ENCODE measurements at places on chromosomes 16 and 17. TPM values are rescaled to one million over a fixed set of nuclear protein-coding genes. Genes with fewer than 3 reads are reported as not detected.

GRCh38 chr16:5490499-5490898 lies 392.9 kb upstream of the EEF2KMT start:
- DNase-seq = no peak

Gene TERB1
- 0.28 TPM for total RNA-seq

Gene KIF19
- 2.3 TPM for total RNA-seq

Gene SHISA6
- 0.88 TPM for total RNA-seq

Gene ETV4
- 1.3 TPM for total RNA-seq

Gene KRTAP9-2
- not detected for total RNA-seq

Gene ADAD2
- total RNA-seq = not detected

Gene CD300C
- 4.7 TPM for total RNA-seq

GRCh38 chr16:68445458-68445857 lies 2.9 kb downstream of the SMPD3 start:
- DNase-seq = no peak

- DNase-seq = no peak
Observed at GRCh38 chr16:22624800-22625533, 114.3 kb downstream of the NPIPB5 start.

DNA sequence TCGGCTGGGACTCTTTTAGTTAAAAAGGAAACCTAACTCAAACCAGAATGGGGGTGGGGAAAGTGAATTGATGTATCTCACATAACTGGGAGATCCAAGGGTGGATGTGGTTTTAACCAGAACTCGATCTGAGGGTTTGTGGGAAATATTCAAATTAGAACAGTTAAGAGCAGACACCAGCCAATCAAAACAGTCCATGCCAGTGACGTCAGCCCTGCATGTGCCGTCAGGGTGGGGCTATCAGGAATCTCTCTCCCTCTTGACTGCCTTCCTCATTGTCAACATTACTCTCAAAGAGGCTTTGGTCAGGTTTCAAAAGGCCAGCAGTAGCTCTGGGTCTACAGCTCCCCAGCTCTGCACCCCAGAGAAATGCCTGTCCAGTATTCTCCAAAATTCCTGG lies 94.2 kb upstream of the HSBP1 start:
- DNase-seq = no peak

Gene GPR139
- not detected for total RNA-seq

Gene GPR142
- 0.14 TPM for total RNA-seq

- DNase-seq = no peak
Observed at GRCh38 chr16:87119168-87119567, 198.0 kb downstream of the C16orf95 start.

GRCh38 chr16:76278980-76279379 lies 1.8 kb downstream of the CNTNAP4 start:
- DNase-seq = no peak

DNA sequence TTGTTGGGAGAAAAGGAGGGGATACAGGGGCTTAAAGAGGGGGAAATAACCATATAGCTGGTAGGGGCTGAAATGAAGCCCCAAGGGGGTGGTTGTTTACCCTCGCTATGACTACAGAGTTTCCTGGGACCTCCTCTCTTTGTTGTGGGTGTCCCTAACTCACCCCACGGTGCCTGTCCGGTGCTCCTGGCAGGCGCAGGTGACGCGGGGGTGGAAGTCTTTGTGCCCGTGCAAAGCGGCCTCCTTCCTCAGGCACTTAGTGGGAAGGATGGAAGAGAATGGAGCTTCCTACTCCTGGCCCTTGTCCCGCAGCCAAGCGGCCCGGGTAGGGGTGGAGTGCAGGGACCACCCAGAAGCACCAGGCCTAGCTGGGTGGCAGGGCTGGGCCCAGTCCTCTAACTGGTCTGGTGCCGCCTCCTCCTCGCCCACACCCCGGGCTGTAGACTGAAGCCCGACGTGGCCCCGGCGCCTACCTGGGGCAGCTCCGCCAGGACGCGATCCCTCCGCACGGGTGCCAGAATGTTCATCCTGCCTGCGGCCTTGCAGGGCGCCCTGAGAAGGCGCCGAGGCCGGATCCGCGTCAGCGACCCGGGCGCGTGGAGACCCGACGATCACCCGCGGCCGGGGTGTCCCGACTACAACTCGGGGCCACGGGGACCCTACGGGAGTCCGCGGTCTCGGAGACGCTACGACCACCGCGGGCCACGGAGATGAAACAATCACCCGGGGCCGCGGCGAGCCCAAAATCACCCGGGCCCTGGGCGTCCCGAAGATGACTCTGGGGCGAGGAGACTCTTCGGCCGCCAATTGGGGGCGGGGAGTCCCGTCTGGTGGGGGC lies 709 bp downstream of the RAB34 start:
- no peak for DNase-seq

DNA sequence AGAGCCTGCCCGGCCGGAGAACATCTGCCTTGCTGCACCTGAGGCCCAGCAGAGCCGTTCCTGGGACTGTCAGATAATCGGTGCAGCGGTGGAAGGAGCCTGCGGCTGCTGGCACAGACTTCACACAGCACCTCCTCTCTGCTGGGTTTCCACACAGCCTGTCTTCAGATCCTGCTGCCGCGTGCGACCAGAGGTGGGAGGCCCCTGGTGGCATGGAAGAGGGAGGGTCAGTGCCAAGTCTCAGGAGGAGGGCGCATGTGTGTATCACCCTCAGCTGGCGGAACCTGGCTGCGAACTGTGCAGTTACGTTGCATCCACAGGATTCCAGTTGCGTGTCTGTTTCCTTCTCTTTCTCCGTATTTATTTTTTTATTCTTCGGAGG lies 3.3 kb downstream of the CDK5R1 start:
- no peak for DNase-seq

- DNase-seq = no peak
Observed at GRCh38 chr17:72705905-72706395, 386.5 kb downstream of the SLC39A11 start.

DNA sequence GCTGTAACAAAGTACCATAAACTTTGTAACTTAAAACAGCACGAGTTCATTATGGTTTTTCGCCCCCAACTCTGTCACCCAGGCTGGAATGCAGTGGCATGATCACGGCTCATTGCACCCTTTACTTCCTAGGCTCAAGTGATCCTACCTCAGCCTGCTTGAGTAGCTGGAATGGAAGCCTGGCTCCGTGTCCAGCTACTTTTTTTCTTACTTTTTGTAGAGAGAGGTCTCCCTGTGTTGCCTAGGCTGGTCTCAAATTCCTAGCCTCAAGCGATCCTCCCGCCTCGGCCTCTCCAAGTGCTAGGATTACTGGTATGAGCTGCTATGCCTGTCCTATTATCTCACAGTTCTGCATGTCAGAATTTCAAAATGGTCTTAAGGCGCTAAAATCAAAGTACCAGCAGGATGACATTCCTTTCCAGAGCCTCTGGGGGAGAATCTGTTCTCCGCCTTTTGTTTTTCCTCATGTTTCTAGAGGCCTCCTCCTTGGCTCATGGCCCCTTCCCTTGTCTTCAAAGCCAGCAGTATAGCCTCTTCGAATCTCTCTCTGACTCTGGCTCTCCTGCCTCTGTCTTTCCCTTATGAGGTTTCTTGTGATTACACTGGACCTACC lies 10.1 kb upstream of the PRM1 start:
- no peak for DNase-seq

DNA sequence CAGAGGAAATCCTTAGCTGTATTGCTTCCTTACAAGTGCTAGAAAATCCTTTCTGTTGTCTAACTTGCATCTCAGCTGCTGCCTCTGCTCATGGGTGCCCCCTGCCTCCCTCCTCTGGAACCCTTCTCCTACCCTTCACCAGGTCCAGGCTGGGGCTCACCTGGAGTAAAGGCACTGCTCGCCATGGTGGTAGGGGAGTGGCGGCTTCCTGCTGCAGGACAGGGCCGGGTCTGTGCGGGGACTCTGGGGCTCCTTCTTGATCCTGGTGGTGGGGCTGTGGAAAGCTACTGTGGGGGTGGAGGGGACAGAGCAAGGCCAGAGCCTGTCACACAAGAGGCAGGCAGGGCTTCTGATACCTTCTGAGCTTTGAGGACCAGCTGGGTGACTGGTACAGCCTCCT lies 12.4 kb downstream of the ETV4 start:
- peak; percentile 26 for DNase-seq

DNA sequence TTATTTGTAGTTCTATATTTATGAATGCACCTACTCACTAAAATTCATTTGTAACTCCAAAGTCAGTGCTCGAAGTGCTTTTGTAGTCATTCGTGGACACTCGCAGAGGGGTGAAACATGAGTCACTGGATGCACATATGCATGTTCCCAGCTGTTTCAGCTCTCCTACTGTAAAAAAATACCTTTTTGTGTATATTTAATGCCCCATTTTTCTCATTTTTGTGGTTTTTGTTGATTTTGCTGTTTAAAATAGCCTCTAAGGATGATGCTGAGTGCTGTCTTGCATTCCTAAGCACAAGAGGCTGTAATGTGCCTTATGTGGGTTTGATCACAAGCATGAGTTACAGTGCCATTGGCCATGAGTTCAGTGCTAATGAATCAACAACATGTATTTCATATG lies 30.6 kb downstream of the CENPV start:
- no peak for DNase-seq

- DNase-seq = no peak
Observed at GRCh38 chr16:58054289-58054688, 28.7 kb downstream of the MMP15 start.

Gene CIBAR2
- not detected for total RNA-seq

GRCh38 chr16:88599825-88600538 lies 29.8 kb downstream of the ZC3H18 start:
- DNase-seq = no peak

GRCh38 chr17:47704116-47704515 lies 10.2 kb downstream of the TBKBP1 start:
- peak; percentile 80 for DNase-seq

Gene KCNJ18
- total RNA-seq = not detected

GRCh38 chr17:29155966-29156338 lies 24.2 kb downstream of the MYO18A start:
- DNase-seq = no peak

DNA sequence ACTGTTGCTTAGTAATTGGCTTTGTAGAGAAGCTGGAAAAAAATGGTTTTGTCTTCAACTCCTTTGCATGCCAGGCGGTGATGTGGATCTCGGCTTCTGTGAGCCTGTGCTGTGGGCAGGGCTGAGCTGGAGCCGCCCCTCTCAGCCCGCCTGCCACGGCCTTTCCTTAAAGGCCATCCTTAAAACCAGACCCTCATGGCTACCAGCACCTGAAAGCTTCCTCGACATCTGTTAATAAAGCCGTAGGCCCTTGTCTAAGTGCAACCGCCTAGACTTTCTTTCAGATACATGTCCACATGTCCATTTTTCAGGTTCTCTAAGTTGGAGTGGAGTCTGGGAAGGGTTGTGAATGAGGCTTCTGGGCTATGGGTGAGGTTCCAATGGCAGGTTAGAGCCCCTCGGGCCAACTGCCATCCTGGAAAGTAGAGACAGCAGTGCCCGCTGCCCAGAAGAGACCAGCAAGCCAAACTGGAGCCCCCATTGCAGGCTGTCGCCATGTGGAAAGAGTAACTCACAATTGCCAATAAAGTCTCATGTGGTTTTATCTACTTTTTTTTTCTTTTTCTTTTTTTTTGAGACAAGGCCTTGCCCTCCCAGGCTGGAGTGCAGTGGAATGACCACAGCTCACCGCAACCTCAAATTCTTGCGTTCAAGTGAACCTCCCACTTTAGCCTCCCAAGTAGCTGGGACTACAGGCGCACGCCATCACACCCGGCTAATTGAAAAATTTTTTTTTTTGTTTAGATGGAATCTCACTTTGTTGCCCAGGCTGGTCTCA lies 6.2 kb upstream of the TMEM235 start:
- DNase-seq = no peak

DNA sequence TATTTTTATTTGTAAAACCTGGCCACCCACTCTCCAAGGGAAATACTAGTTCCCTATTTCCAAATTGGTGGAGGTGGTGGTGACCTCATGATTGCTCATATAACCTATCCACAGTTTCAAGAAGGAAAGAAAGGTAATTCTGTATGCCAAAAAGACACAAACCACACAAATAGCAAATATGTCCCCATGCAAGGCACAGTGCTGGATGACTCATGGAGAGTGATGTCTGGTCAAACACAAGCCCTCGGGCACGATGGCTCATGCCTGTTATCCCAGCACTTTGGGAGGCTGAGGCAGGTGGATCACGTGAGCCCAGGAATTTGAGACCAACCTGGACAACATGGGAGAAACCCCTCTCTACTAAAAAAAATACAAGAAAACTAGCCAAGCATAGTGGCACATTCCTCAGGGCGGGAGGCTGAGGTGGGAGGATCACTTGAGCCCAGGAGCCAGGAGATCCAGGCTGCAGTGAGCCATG lies 64.2 kb downstream of the GNA13 start:
- no peak for DNase-seq

GRCh38 chr17:82120148-82120547 lies 22.1 kb upstream of the FASN start:
- no peak for DNase-seq

Gene TEX19
- total RNA-seq = not detected

Gene PRR35
- total RNA-seq = not detected

Gene CA4
- total RNA-seq = 2.9 TPM

DNA sequence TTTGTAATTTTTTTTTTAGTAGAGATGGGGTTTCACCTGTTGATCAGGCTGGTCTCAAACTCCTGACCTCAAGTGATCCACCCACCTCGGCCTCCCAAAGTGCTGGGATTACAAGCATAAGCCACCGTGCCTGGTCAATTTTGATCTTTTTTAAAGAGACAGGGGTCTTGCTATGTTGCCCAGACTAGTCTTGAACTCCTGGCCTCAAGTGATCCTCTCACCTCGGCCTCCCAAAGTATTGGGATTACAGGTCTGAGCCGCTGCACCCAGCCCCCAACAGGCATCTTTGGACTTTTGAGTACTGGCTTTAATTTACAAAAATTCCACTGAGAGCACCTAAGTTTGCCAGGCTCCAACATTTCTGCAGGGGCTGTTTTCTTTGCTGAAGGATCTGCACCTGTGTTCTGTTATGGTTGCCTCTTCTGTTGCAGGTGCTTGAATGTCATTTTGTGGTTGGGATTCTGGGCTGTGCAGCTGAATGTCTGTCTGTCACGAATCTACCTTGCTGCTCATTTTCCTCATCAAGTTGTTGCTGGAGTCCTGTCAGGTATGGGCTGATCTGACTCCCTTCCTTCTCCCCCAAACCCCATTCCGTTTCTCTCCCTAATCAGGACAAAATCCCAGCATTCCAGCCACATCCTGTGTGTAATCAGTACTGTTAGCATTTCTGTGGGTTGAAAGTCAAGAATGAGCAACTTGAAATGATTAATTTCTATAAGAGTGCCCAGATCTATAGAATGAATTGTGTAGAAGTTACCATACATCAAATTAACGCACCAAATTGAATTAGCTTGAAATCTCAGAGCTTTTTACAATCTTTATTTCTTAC lies 8.5 kb downstream of the G6PC1 start:
- DNase-seq = no peak

Gene GNG13
- not detected for total RNA-seq

DNA sequence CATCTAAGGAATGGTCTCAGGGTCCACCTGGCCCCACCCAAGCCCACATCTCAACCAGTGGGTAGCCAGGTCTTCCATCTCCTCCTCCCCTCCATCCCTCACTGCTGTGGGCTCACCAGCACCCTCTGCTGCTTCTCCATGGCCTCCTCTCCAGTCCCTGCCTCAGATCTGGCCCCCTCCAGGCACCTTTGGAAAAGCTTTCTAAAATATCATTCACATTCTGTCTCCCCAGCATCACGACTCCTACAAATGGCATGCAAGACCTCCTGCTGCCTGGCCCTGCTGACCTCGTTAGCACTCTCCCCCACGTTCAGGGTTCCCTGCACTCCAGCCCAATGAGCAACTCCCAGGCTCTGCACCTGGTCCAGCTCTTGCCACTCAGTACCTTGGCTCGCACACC lies 13.7 kb downstream of the GLP2R start:
- no peak for DNase-seq

GRCh38 chr17:76553178-76553908 lies 13.5 kb downstream of the PRCD start:
- DNase-seq = no peak

Gene RARA
- 54.5 TPM for total RNA-seq

Gene KRTAP2-3
- not detected for total RNA-seq

GRCh38 chr16:17260276-17260849 lies 210.4 kb downstream of the XYLT1 start:
- no peak for DNase-seq
